ENCODE measurements at places on chromosomes 2 and 18.

- peak; percentile 16 for DNase-seq
These were observed 48.6 kb upstream of the RAPH1 start for GRCh38 chr2:203583701-203584100.

DNA sequence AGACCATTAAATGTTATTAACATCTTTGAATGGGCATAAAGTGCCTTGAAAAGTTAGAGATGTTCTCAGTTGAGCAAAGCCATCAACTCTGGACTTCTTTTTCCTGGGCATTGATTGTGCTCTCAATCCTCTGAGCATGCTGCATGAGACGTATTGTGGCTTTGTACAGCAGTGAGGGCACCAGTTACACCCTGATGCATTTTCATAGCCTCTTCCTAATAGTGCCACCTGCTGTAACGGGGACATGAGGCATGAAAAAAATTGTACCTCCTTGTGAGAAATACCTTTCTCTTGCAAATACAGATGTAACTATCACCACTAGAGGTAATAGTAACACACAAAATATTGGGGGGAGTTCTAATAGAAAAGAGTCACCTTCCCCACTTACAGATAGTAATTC, 697.5 kb downstream of the TMEM182 start:
- no peak for DNase-seq

DNA sequence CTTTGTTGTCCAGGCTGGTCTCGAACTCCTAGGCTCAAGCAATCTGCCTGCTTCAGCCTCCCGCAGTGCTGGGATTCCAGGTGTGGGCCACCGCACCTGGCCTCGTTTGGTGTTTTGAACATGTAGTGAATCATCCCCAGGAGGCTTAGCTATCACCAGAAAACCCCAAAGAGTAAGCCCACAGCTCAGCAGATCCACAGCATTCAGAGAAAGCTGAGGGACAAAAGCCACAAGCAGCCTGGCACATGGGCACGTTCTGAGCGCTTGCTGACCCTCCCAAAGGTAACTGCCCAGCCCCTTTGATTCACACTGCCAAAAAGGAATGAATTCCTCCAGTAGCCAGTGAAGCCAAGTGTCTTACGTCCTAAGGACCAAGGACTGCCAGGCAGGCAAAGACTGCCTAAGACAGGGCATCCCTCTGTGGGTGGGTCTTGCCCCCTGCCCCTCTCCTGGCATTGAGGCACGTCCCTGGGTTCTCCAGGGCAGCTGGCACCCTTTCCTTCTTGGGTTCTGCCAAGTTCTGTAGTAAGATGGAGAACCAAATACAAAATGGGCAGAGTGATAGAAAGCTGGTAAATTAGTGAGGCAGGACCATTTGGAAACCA, 31.7 kb downstream of the MBP start:
- DNase-seq, result no peak

- DNase-seq, result no peak
These were observed 52.0 kb downstream of the ANKRD12 start for GRCh38 chr18:9188359-9189231.

- DNase-seq, result no peak
These were observed 43.4 kb downstream of the PLEKHA3 start for GRCh38 chr2:178523596-178524134.

- no peak for DNase-seq
These were observed 160.1 kb upstream of the MYCN start for GRCh38 chr2:15780234-15780633.

GRCh38 chr2:213920014-213920413, 490.8 kb upstream of the VWC2L start:
- DNase-seq, result no peak

DNA sequence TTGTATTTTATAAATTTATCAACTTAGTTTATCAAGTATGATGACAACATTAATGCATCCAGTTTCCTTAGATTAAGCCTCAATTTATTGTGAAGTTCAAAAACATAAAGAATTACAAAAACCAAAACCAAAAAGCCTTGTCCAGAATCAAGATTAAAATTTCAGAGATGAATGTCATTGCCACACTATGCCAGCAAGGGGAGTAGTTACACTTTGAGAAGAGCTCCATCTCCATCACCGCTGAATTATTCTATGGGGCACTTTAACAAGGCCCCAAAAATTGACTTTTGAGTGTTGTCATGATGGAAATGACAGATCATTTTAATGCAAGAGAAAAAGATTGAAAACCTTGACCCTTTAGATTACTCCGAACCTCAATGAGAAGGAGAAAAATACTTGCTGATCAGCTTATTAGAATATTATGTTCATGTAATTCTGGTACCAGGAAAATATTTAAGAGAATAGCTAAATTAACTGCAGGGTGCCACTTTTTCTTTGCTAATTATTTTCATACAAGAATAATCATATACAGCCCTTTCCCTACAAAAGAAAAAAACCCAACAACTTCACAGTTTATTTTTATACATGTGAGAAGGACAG, 152.5 kb upstream of the AQP4 start:
- DNase-seq, result no peak

DNA sequence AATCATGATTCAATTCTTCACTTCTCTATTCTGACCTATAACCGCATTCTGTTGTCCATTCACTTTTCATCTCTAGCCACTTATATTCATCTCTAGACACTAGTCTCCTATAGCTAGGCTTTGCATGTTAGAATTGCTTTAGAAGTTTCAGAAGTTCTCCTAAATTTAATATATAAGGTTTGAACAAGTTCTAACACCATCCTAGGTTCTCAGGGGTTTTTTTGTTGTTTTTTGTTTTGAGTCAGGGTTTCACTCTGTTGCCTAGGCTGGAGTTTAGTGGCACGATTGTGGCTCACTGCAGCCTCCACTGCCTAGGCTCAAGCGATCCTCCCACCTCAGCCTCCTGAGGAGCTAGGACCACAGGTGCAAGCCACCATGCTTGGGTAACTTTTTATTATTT, 19.9 kb downstream of the WDSUB1 start:
- no peak for DNase-seq

DNA sequence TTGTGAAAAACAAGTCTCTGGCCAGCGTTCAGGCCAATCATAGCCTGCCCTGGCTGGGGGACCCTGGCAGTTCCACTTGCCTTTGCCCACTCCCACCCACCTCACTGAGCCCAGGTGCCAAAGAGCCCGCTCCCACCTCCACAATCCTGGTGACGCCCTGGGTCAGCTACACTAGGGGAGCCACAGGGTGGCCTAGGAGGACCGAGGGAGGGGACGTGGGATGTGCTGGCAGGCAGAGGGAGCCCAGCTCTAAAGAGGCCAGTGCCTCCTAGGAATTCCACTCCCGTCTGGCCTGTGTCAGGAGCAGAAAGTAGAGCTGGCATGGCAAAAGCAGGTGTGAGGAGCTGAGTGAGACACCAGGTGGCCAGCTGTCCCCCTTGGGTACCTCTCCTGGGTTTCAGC, 49.3 kb downstream of the TNS1 start:
- no peak for DNase-seq

GRCh38 chr2:75367401-75367800, 168.1 kb upstream of the TACR1 start:
- DNase-seq, result no peak

- no peak for DNase-seq
These were observed 100.3 kb downstream of the DPP10 start for GRCh38 chr2:114542695-114543094.

DNA sequence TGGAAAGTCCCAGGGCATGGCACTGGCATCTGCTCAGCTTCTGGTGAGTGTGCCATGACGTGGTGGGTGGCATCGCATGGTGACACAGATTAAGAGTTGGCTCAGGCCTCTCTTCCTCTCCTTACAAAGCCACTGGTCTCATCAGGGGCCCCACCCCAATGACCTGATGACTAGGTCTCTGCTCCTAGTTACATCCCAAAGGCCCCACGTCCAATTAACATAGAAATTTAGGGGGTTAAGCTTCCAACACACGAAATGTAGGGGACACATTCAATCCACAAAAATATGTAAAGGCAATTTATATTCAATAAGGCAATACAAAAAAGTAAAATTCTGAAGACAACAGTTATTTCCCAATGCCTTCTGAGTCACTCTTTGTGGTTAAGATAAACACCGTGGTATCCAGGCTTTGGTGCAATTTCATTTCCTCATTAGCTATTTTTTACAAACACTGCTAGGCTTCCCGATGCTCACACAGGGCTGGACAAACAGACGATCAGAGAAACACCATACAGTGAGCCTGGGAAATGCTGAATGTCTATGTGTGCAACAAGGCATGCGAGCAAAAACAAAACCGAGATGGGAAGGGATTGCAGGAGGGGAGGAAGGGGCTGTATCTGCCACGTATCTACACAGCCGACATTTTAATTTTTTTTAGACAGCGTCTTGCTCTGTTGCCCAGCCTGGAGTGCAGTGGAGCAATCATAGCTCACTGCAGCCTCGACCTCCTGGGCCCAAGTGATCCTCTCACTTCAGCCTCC, 67.2 kb downstream of the MBP start:
- peak; percentile 53 for DNase-seq

DNA sequence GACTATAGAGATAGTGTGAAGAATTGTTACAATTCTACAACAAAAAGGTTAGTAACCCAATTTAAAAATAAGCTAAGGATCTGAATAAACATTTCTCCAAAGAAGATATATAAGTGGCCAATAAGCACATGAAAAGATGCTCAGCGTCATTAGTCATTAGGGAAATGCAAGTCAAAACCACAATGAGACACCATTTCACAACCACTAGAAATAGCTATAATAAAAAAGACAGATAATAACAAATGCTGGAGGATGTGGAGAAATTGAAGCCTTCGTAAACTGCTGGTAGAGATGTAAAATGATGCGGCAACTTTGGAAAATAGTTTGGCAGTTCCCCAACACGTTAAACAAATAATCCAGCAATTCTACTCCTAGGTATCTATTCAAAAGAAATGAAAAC, 366.5 kb upstream of the POU3F3 start:
- DNase-seq, result no peak

GRCh38 chr2:188668017-188668680, 306.0 kb upstream of the COL3A1 start:
- no peak for DNase-seq

- DNase-seq, result no peak
These were observed 70.5 kb upstream of the SRD5A2 start for GRCh38 chr2:31651267-31651666.

GRCh38 chr2:38203446-38203810, 127.5 kb upstream of the CYP1B1 start:
- no peak for DNase-seq

- no peak for DNase-seq
These were observed 105.5 kb downstream of the BCL11A start for GRCh38 chr2:60447943-60448342.

GRCh38 chr2:98601532-98602132, 6.7 kb downstream of the COA5 start:
- DNase-seq, result no peak

GRCh38 chr2:70643715-70644114, 90.1 kb upstream of the TGFA start:
- DNase-seq, result no peak

DNA sequence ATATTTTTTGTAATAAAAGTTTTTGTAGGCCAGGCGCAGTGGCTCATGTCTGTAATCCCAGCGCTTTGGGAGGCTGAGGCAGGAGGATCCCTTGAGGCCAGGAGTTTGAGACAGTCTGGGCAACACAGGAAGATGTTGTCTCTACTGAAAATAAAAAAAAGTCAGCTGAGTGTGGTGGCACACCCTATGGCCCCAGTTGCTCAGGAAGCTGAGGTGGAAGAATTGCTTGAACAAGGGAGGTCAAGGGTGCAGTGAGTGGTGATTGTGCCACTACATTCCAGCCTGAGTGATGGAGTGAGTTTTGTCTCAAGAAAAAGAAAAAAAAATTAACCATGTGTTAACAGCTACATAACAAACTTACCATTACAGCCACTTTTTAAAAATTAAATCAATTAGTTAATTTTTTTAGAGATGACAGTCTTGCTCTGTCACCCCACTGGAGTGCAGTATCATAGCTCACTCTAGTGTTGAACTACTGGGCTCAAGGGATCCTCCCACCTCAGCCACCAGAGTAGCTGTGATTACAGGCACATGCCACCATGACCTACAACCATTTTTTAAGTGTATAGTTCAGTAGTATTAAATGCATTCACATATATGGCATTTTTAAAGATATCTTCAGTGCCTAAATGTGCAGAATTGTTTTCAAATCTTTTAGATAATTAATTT, 67.2 kb upstream of the ACYP2 start:
- no peak for DNase-seq

DNA sequence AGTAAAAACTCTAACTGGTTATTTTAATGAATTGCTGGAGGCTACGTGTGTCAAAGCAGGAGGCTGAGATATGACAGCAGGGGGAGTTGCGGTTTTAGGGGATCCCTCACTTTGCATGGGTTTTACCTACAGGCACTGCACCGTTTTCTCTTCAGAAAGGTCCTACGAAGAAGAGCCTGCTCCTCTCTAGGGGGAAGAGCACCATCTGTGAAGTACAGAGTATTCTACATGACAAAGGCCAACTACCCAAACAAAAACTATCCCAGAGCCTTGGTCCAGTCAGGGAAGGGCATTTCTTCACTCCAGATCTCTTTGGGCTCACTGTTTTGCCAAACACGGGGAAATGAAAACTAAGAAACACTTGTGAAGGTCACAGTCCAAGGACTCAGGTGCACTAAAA, 696.7 kb upstream of the SOX11 start:
- DNase-seq, result no peak
